Stimulated activated CD8-positive, alpha-beta memory T cell treated with anti-CD3 and anti-CD28 coated beads, Interleukin-2, amount 100 ng/mL, for 48 hours (primary cell): ENCODE measurements at places on chromosomes 5 and 9.

DNA sequence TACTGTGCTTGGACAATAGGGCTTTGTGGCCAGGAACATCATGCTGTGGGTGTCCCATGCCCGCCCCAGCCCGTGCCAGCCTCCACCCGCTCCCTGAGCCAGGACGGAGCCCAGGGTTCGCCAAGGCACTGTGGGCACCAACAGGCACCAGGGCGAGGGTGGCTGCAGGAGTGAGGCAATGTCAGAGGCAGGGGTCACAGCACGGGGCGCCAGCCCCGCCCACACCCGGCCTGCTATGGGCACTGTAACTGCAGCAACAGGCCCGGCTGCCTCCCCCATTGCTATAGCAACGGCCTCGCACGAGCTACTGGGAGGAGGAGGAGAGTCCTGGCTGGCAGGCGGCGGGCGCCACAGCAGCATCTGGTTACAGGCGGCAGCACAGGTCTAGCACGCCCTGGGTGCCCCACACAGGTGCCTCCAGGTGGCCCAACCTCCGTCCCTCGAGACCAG is 2.5 kb downstream of the ABCA2 start:
- no peak for DNase-seq

GRCh38 chr9:87479801-87480201 is 17.9 kb upstream of the DAPK1 start:
- DNase-seq, result no peak

DNA sequence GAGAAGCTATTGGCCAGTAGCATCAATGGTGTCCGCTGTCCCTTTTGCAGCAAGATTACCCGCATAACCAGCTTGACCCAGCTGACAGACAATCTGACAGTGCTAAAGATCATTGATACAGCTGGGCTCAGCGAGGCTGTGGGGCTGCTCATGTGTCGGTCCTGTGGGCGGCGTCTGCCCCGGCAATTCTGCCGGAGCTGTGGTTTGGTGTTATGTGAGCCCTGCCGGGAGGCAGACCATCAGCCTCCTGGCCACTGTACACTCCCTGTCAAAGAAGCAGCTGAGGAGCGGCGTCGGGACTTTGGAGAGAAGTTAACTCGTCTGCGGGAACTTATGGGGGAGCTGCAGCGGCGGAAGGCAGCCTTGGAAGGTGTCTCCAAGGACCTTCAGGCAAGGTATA is 10.8 kb downstream of the TRIM32 start:
- DNase-seq, result no peak

- DNase-seq, result no peak
Measured at GRCh38 chr9:93810028-93810971, 144.9 kb downstream of the BARX1 start.

DNA sequence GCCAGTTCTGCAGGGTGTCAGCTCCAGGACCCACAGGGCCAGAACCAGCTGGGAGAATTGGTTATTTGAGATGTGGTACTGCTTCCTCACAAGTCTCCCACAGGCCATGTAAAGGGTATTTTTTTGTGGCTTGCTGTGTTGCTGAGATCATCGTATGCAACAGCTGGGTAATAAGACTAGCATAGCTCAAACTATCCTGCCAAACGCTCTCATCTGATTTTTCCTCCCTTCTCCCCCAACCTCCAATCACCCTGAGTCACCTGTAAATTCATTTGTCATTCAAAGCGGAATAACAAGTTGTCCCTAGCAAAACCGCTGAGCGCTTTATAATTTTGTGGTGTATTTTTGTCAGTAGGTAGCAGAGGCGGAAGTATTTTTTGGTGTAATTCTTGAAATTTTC is 63.2 kb downstream of the NSG2 start:
- DNase-seq, result no peak

- DNase-seq, result no peak
Measured at GRCh38 chr5:179802207-179802883, 4.3 kb downstream of the MGAT4B start.

GRCh38 chr9:37938121-37938891 is 34.4 kb upstream of the SLC25A51 start:
- DNase-seq, result no peak

DNA sequence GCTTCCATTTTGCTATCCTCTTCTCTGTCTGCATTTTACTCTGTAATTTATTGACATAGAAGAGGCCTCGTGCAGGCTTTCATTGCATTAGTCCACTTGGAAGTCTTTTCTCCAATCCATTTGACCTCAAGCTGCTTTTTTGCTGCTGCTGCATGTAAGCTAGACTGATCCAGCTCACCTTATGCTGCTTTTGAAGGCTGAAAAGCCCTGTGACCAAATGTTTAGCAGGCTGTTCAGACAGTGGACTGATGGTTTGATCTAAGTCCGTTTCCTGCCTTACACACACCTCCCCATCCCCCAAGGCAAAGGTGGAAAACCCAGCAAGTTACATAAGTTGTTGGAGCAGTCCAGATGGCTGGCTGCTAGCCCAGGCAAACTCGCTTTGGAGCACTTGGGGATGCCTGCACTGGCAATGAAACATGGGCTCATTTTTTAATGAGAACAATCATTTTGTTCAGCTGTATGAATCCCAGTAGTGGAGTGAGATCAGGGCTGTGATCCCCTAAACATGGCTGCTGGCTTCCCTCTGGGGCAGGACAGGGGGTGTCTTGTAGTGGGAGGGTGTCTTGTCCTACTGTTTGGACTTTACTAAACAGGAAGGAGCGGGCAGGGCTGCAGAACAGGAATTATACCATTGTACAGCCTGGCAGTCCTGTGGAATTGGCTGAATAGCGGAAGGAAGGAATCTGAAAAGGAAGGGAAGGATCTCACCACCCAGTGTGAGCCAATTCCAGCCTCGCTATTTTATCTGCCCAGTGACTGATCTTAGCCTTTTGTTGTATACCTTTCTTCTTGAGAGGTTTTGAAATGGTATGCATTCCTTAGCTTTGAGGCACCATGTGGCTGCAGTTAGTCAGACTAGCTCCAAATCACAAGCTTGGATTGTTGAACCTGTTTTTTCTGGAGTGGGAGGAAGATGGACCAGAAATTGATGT is 212.0 kb downstream of the ARHGAP26 start:
- no peak for DNase-seq

- no peak for DNase-seq
Measured at GRCh38 chr9:69645488-69645887, 26.7 kb downstream of the APBA1 start.

DNA sequence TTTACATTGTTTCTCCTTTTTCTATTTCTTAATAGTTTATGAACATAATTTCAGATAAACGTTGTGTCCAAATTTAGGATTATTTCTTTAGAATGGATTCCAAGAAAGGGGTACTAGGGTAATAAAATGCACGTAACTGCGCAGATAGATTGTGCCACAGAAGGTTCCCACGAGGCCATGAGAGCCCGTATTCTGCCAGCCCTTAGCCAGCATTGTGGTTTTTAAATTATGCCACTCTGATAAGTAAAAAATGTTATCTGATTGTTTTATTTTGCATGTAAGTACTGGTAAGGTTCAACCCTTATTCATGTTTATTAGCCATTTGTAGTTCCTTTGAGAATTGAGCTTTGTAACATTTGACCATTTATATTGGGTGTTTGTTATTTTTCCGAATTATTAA is 88.7 kb downstream of the PRKACG start:
- DNase-seq, result no peak

- no peak for DNase-seq
Measured at GRCh38 chr9:131657940-131658339, 81.9 kb downstream of the RAPGEF1 start.

- no peak for DNase-seq
Measured at GRCh38 chr5:44869928-44870327, 61.2 kb downstream of the MRPS30 start.
